ENCODE measurements at places on chromosomes 2 and 18.
A peak's percentile ranks its signal among the peaks of the same experiment; 100 is the strongest.

DNA sequence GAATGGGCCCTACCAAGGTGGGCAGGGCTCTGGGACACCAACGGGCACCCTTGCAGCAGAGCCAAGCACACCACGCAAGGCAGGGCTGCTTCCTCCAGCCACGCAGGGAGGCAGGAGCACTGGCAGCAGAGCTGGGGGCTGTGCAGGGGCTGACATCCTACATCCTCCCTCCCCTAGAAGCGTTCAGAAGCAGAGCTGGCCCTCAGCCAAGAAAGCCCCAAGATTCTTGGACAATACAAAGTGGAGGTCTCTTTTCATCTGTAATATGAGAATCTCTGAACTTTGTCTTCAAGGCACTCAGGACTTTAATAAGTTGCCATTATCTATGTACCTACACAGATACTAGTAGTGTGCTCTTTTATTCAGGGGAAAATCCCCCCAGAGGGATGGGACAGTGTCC, 128.1 kb upstream of the AGAP1 start:
- no peak for DNase-seq

GRCh38 chr2:217990791-217991465, 11.9 kb downstream of the TNS1 start:
- no peak for DNase-seq

DNA sequence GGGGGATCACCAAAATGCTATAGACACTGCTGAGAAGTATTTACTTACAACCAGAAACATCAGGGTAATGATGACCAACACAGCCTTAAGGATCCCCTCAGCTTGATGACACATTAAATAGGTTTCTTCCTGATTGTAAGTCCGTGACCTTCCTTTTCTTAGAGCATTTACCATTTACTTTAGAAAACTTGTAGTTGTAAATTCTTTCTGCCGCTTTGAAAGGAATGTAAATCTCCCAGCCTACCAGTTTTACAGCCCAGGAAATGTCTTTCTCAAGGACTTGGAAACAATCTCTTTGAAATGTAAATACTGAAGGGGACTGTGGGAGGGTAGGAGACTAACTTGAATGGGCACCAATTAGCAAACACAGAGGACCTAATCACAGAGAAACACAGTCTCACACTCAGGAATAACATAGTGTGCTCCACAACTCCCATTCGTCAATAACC, 278.6 kb downstream of the DSC3 start:
- no peak for DNase-seq

DNA sequence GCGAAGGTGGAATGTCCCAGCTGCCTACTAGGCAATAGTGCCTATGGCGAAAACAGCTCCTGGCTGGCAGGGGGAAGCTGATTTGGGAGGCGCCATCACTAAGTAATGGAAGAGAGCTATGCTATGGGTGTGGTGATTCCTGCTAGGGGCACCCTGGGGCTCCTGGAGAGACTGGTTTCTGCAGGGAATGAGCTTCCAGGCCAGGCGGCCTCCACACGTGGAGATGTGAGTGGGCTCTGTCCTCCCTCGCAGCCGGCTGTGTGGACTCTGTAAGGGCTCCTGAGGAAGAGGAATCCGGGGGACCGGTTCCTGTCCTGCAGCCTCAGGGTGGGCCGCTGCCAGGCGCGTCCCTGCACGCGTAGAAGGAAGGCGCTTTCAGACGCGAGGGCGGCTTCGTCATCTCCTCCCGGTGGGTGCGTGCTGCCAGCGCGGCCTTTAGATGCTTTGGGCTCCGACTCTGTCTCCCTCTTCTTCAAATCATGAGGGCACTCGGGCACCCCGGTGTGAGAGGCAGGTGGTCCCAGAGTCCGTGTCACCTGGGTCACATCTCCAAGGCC, 55.5 kb upstream of the ANKRD62 start:
- no peak for DNase-seq

DNA sequence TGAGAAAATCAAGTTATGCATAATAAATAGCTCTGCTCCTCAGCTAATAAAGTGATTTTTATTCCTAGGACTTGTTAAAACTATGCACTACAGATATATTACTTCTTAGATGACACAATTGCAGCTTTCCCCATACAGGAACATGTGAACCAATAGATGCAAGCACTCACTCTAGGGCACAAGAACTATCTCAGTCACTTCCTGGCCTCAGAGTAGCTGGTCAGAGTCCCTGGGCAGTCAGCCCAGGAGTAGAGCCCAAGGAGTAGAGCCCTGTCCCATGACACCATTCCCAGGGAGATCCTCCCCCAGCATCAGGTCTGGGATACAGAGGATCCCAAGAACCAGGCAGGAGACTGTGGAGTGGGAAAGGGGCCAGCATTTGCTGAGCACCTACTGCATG, 2.7 kb downstream of the TNS1 start:
- DNase-seq: no peak

DNA sequence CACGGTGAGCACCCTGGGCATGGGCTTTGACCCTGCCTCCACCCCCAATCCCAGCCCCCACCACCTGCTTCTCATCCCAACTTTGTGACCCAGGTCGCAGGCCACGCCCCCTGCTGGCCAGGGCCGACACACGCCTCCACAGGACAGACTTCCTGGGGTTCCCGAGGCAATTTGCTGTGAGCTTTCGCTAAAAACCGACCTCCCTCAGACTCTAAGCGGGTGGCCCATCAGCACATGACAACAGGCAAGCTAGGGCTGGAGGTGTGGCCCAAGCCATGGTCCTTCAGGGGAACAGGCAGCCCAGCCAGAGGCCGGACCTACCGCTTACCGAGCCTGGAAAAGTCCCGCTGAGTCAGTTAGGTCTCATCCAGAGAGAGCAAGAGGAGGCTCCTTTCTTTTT, 31.9 kb downstream of the C1QL2 start:
- DNase-seq: no peak

GRCh38 chr2:223969856-223970255, 12.6 kb downstream of the MRPL44 start:
- no peak for DNase-seq

- no peak for DNase-seq
Measured at GRCh38 chr2:139079311-139079710, 299.1 kb upstream of the NXPH2 start.

- no peak for DNase-seq
Measured at GRCh38 chr2:168583710-168584521, 127.8 kb downstream of the CERS6 start.

DNA sequence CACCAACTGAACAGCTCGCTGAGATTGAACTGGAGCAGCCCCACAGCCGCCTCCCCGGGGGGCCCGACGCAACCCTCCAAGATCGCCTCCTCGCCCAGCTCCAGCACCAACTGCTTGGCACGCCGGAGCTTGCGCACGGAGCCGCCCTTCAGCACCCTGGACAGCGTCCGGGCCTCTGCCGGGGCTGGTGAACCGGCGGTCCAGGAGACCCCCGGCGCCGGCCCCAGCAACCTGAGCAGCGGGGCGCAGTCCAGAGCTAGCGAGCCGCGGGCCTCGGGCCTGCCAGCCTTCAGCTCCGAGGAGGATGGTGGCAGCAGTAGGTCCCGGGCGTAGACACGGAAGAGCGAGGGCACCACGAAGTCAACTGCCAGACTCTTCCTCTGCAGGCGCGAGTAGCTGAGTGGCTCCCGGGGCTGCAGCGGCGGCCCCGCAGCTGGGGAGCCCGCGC, 1.2 kb downstream of the ALK start:
- DNase-seq: peak; percentile 25

- DNase-seq: no peak
Measured at GRCh38 chr2:240508832-240509545, 48.8 kb downstream of the ANKMY1 start.

- DNase-seq: no peak
Measured at GRCh38 chr2:45404807-45405297, 206.2 kb downstream of the SRBD1 start.

GRCh38 chr2:46351750-46352138, 54.5 kb downstream of the EPAS1 start:
- no peak for DNase-seq

DNA sequence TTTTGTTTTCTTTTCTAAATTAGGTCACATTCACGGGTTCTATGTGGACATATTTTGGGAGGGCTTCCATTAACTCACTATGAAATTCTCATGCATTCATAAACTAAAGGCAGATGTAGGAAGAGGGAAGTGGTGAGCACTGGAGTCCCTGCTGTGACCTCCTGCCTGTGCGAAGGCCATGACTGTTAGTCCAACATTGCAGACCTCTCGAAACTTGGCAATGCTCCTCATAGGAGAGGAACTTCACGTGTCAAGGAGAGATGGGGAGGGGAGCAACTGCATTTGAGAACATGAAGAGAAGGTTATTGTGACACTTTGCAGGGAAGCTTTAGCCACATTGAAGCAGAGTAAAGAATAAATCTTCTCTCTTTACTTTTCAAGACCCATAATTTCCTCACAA, 126.4 kb upstream of the HNMT start:
- no peak for DNase-seq

GRCh38 chr2:198917926-198918720, 539.6 kb downstream of the SATB2 start:
- no peak for DNase-seq

GRCh38 chr18:1648712-1649111, 744.0 kb downstream of the ADCYAP1 start:
- DNase-seq: no peak

DNA sequence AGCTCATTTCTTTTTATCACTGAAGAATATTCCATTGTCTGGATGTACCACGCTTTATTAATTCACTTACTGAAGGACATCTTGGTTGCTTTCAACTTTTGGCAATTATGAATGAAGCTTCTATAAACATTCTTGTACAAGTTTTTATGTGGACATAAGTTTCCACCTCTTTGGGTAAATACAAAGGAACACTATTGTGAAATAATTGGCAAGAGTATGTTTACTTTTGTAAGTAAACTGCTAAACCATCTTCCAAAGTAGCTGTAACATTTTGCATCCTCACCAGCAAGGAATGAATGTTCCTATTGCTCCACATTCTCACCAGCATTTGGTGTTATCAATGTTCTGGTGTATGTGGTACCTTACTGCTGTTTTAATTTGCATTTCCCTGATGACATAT, 15.8 kb upstream of the VWC2L start:
- no peak for DNase-seq

DNA sequence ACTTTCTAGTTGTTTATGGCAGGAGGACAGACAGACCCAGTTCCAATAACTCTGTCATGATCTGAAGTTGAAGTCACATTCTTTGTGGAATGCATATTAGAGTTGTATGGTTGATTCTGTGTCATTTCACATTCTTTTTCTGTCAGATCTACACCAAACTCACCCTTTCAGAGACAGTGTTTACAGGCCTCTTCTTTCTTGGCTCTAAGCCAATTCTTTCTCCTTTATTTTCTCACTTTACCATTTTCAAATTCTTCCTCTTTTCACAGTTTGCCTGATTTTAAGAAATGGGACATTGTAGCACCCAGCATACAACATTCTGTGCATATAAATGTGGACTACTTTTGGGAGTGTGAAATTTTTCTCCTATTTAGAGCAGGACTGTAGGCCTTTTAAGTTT, 103.7 kb downstream of the CCDC85A start:
- DNase-seq: no peak

DNA sequence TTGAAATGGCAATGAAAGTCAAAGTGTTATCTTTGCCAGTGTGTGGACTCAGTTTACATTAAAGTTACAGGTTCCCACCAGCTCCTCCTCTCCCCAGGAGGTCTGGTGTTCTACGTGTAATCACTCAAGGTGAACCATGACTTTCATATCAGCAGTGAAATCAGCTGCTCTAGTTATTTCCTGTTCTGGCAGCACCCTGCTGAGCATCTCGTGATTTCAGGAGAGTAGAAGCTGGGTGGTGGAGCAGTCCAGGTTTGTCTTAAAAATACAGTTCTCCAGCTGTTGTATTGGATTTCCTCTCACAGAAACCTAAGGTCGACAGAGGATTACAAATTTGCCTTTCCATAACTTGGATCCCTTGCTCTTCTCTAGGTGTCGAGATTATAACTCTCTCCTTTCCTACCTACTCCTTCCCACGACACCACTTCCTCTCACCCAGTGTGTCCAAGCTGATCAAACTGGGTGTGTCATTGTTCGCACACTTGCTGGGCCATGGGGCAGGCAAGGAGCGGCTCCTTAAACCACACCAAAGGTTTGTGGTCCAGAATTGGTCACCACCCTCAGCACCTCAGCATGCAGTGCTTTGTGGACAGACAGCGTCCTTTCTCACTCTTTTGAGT, 13.0 kb upstream of the ARHGAP25 start:
- no peak for DNase-seq

- no peak for DNase-seq
Measured at GRCh38 chr18:77461062-77461688, 211.5 kb downstream of the GALR1 start.

DNA sequence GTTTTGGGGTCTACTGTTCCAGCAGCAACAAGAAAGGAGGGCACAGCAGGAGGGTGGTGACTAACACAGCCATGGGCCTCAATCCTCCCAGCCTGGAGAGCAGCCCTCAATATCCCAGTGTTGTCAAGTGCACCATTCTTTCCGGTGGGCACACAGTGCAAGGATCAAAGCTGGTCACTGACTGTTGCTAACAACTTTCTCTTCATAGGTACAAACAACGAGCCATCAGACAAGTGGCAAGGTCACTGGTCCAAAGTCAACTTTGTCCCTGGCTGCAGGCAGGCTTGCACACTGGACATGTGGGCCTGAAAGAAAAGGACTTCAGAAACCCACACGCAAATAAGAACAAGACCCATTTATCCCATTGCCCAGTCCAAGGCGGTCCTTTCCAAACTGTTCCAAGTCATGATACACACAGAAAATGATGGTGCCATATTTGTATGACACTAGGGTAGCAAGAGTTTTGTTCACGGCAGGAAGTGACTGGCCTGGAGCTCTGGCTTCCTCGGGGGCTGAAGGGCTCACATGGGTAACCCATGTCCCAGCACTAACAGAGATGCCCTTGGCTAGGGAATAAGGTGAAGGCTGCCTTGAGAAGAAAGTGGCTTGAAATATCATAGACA, 57.0 kb downstream of the KCTD1 start:
- DNase-seq: no peak

DNA sequence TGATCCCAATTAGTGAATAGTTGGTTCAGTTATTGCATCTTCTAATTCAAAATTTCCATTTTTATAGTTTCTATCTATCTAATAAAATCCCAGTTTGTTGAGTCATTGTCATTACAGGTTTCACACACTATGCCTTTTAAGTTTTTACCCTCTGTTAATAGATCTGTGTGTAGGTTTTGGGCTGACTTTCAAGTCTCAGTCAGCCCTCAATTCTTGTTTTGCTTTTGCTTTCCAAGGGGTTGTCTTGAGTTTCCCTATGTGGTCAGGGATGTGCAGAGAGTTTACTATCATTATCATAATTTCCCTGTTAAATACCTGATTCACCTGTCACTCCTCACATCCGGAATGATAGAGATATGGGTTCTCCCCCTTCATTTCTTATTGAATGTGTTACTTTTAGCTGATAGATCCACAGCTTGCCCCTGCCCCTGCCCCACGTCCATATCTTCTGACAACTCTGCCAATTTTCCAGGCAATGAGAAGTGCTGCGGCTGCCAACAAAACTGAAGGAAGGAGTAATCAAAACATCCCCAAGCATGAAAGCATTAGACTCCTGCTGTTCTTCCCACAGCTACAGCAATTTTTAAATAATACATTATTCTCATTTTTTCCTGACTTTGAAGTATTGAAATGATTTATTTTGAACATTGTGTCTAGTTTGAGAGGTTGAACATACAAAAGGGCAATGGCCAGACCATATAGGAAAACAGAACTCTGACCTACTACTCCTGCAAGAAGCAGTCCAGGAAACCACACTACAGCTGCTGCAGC, 1064.8 kb downstream of the SUCLG1 start:
- no peak for DNase-seq

GRCh38 chr2:181779288-181780021, 99.1 kb upstream of the NEUROD1 start:
- DNase-seq: no peak

- DNase-seq: no peak
Measured at GRCh38 chr2:132645176-132645575, 24.8 kb downstream of the LYPD1 start.

Data from HTR-8/SVneo (cell line).